ENCODE measurements at places on chromosomes 12 and 14. TPM values are rescaled to one million over a fixed set of nuclear protein-coding genes. Genes with fewer than 3 reads are reported as not detected.

IFI27 gene
- 6.1 TPM for total RNA-seq

INSM2 gene
- not detected for total RNA-seq

TAS2R20 gene
- total RNA-seq = 2.1 TPM

JAG2 gene
- 1.2 TPM for total RNA-seq

SLC24A4 gene
- 0.14 TPM for total RNA-seq

ASCL1 gene
- total RNA-seq = not detected

IL23A gene
- 29.9 TPM for total RNA-seq

TCL1B gene
- total RNA-seq = 0.88 TPM

PTPRO gene
- total RNA-seq = 6.3 TPM

SMCO3 gene
- not detected for total RNA-seq

B4GALNT3 gene
- total RNA-seq = 2.0 TPM

CCER1 gene
- not detected for total RNA-seq

SYCP3 gene
- 0.91 TPM for total RNA-seq

SERPINA1 gene
- 7.6 TPM for total RNA-seq

CIROP gene
- total RNA-seq = not detected

C14orf39 gene
- total RNA-seq = not detected

BICDL1 gene
- total RNA-seq = 160 TPM

MAP4K5 gene
- total RNA-seq = 34.7 TPM

TC2N gene
- total RNA-seq = 274 TPM

NKX2-1 gene
- not detected for total RNA-seq

KLRG1 gene
- 11.9 TPM for total RNA-seq

KCNMB4 gene
- total RNA-seq = 2.6 TPM

NOS1 gene
- not detected for total RNA-seq

All from T-cell (primary cell).